ENCODE measurements at places on chromosomes 6 and 20. TPM values are rescaled to one million over a fixed set of nuclear protein-coding genes. Genes with fewer than 3 reads are reported as not detected.

Gene SDC4
- total RNA-seq: 52.7 TPM

Gene TREML2
- not detected for total RNA-seq

Gene MEP1A
- total RNA-seq: 0.38 TPM

Gene LIN28B
- 0.22 TPM for total RNA-seq

GRCh38 chr6:24968783-24969182 is 33.0 kb upstream of the RIPOR2 start:
- DNase-seq: no peak

GRCh38 chr6:48048451-48049146 is 62.4 kb downstream of the PTCHD4 start:
- no peak for DNase-seq

- DNase-seq: peak; percentile 69
These were observed 108.2 kb downstream of the HFE start for GRCh38 chr6:26195376-26195923.

- no peak for DNase-seq
These were observed 11.8 kb downstream of the CPNE5 start for GRCh38 chr6:36827261-36828079.

GRCh38 chr6:111666847-111667246 is 61.2 kb upstream of the TRAF3IP2 start:
- DNase-seq: no peak

- DNase-seq: no peak
These were observed 104.8 kb downstream of the CDH26 start for GRCh38 chr20:60063048-60063451.

- DNase-seq: no peak
These were observed 121.9 kb downstream of the GJA1 start for GRCh38 chr6:121557146-121557940.

GRCh38 chr6:169763881-169764280 is 12.5 kb downstream of the ERMARD start:
- no peak for DNase-seq

DNA sequence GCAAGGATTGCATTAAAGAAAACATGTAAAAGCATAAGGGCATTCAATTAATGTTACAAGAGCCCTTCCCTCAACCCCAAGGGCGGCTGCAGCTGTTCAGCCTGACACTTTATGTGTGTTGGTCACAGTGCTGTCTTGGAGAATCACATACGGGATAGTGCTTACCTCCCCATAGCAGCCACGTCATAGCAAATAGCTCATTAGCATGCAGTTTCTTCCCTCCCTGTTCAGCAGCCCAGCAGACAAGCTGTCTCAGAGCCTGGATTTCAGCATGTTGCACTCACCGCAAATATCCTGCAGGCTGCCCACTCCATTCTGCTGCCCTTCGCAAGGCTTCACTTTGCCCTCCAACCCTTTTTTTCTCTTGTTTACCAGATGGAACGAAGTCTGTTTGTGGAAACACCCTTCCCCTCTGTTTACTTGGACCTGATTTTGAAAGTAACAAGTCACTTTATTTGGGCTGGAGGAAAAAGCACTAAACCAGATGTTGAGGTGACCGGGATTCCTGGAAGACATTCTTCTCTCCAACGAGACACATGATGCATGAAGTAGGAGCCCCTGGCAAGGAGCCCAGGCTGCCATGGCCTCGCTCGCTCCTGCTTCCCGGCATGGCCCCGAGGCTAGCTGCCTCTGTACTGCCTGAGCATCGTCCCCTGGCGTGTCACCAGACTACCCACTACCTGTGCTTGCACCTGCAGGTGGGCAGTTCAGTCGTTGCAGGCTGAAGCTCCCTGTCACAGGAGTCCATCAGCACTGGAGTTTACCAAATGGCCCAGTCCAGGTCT is 151.6 kb upstream of the GMDS start:
- DNase-seq: peak; percentile 48

GRCh38 chr6:1076531-1077459 is 235.1 kb upstream of the FOXQ1 start:
- no peak for DNase-seq

GRCh38 chr6:52435345-52435744 is 15.2 kb downstream of the EFHC1 start:
- DNase-seq: no peak

GRCh38 chr20:9422321-9423057 is 91.9 kb upstream of the LAMP5 start:
- DNase-seq: no peak
